Activated CD8-positive, alpha-beta T cell treated with anti-CD3 and anti-CD28 coated beads, Interleukin-2, amount 10 ng/mL, durations not matched to agents 7 days and 5 days (primary cell): ENCODE measurements at places on chromosomes 11 and 22. TPM values are rescaled to one million over a fixed set of nuclear protein-coding genes. Genes with fewer than 3 reads are reported as not detected.

DNA sequence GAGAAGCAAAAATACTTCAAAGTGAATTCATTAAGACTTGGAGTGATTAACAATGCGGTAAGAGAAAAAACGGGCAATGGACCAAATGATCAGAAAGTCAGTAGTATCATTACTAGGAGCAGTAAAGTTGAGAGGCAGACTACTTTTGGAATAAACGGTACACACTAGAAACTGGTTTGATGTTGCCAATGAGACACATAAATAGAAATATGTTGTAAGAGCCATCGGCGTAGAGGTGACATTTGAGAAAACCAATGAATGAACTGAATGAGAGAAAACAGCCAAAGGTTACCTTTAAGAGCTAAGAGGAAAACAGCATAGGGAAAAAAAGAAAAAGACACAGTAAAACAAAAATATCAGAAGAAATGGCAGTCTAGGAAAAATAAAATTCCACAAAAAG, 6.2 kb downstream of the CHORDC1 start:
- no peak for DNase-seq

DNA sequence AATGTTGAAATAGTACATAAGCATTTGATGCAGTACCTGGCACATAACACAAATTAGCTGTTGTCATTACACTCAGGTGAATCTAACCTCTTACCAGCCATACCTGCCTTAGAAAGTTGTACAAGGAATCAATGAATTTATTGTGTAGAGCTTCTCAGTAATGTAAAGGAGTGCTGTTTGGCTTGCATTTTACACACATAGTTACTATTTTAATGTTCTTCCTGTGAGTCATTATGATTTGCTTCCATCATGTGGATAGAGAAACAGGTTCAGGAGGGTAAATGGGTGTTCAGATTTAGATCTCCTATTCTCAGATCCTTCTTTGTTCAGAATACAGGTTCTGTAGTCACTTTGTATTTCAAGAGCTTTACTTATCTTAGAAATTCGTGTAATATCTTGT, 27.6 kb upstream of the RCE1 start:
- no peak for DNase-seq

GRCh38 chr11:113386866-113387265, 713 bp upstream of the ANKK1 start:
- no peak for DNase-seq

GRCh38 chr22:49997251-49997599, 15.3 kb downstream of the IL17REL start:
- no peak for DNase-seq

Gene H19
- not detected for total RNA-seq

Gene PHOX2A
- not detected for total RNA-seq

- no peak for DNase-seq
Observed at GRCh38 chr11:86558207-86558606, 114.2 kb downstream of the ME3 start.

Gene IPO7
- 110 TPM for total RNA-seq

DNA sequence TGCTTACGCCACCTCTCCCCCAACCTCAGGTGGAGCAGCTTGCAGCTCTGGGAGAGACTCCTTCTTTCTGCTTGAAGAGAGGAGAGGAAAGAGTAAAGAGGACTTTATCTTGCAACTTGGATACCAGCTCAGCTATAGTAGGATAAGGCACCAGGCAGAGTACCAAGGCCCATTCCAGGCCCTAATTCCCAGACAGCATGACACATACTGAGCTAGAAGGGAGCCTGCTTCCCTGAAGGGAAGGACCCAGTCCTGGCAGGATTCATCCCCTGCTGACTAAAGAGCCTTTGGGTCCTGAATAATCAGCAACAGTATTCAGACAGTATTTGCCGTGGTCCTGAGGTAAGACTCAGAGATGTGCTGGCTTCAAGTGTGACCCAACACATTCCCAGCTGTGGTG, 41.4 kb downstream of the PPME1 start:
- no peak for DNase-seq

Gene PGA5
- not detected for total RNA-seq

Gene APOC3
- total RNA-seq: not detected

Gene OR8D1
- not detected for total RNA-seq

Gene FAM118A
- 50.6 TPM for total RNA-seq

Gene RABL2B
- 22.0 TPM for total RNA-seq

DNA sequence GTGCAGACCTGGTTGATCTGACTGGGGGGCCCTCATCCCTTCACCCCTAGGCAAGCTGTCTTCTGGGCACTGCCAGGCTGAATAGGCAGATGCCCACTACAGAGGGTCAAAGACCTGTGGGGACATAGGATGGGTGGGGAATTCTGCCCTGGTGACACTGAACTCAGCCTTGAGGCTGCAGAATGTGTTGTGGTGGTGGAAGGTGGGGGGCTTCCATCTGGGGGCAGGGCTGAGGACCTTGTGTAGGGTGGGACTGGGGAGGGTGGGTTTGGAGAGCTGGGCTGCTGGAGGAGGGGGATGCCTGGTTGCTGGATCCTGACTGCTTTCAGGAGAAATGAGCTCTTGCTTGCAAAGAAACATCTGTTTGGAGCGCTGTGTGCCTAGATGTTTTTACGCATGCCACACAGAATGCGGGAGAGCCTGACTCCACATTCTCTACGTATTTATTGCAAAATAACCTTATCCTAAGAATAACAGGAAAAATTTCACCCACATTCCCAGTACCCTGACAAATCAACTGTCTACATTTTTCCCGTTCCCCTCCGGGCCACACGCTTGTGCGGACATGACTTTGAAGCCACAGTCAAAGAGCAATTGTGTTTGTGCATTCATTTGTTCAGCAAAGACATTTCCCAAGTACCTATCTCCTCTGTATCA, 18.3 kb downstream of the SMIM38 start:
- DNase-seq: no peak

DNA sequence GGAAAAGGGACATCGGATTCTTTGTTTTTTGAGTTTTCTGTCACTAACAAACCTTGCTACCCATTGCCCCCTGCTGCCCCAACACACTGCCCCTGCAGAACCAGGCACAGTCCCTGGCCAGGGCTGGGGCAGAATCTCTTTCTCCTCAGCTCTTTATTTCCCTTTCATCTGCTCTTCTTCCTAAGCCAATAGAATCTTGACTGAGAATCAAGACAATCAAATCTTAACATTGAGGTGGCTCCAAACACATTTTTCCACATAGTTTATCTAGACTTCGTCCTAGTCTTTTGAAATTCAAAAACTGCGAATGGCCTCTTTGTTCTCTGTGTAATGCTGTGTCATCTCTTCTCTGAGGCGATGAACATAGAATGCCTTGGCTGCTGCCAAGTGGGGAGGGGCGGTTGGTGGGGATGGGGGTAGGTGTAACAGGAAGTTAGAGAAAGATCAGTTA, 16.1 kb upstream of the NTM start:
- DNase-seq: no peak

DNA sequence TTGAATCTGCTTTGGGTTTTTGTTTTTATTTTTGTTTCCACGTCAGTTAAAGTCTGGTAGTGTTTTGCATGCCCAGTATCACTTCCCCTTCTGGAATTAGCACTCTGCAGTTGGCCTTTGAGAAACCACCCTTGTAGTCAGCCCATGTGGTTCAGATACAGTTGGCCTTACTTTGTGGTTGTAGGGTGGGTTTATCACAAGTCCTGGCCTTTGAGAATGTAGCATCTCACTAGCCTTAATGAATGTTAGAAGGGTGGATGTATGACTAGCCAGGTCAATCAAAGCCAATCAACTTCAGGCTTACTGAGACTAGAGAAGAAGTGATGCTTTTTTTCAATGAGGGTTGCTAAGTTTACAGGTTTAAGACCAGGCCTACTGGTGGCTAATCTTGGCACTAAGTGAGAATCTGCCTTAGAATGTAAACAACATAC, 19.8 kb downstream of the ARL14EP start:
- DNase-seq: no peak

Gene SHISAL1
- total RNA-seq: not detected

Gene PAK1
- 91.5 TPM for total RNA-seq

GRCh38 chr11:48037709-48038468, 57.5 kb downstream of the PTPRJ start:
- no peak for DNase-seq

Gene PYGM
- 4.7 TPM for total RNA-seq

DNA sequence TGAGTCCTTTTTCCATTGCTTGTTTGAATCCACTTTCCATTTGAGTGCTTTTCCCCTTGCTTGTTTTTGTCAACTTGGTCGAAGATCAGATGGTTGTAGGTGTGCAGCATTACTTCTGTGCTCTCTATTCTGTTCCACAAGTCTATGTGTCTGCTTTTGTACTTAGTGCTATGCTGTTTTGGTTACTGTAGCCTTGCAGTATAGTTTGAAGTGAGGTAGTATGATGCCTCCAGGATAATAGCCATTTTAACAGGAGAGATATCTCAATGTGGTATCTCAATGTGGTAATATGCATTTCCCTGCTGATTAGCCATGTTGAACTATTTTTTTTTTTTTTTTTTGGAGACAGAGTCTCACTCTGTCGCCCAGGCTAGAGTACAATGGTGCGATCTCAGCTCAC, 16.7 kb downstream of the ACRV1 start:
- DNase-seq: no peak

GRCh38 chr11:35525501-35526175, at the start of gene PAMR1:
Gene PAMR1, minus strand, starts transcription at chr11:35525616. Its CDS starts 31 bp downstream, at chr11:35525585.
- DNase-seq: peak; percentile 20

GRCh38 chr11:101996111-101996510, 51.1 kb upstream of the CFAP300 start:
- DNase-seq: no peak
